ENCODE measurements at places on chromosomes 11 and 22. TPM values are rescaled to one million over a fixed set of nuclear protein-coding genes. Genes with fewer than 3 reads are reported as not detected.

The NRIP3 gene
- total RNA-seq: 0.28 TPM

The GVQW3 gene
- 5.0 TPM for total RNA-seq

The ASCL2 gene
- total RNA-seq: 0.56 TPM

The SMDT1 gene
- 50.9 TPM for total RNA-seq

The PKNOX2 gene
- total RNA-seq: 4.5 TPM

The SCN4B gene
- 0.69 TPM for total RNA-seq

The PAMR1 gene
- 0.92 TPM for total RNA-seq

The TMPRSS13 gene
- total RNA-seq: 2.2 TPM

The NLRP6 gene
- total RNA-seq: not detected

The DYNC2H1 gene
- 8.0 TPM for total RNA-seq

The FZD4 gene
- 10.8 TPM for total RNA-seq

Data from pancreas (tissue), 10 donors.